Esophagus squamous epithelium (tissue), 5 donors: ENCODE measurements at places on chromosomes 1 and 21.
A peak's percentile ranks its signal among the peaks of the same experiment; 100 is the strongest.

- H3K4me1 ChIP-seq = no peaks in the 10 kb centered on the region
- no peaks in the 10 kb centered on the region for H3K27me3 ChIP-seq
- no peak overlapping the region for H3K4me3 ChIP-seq
- no peak for DNase-seq
- H3K27ac ChIP-seq = no peak overlapping the region
Observed at GRCh38 chr1:85343213-85343611, 66.8 kb upstream of the BCL10 start.

- no peak overlapping the region for H3K4me3 ChIP-seq
- no peak for DNase-seq
- no peaks in the 10 kb centered on the region for H3K4me1 ChIP-seq
- no peaks in the 10 kb centered on the region for H3K27me3 ChIP-seq
- H3K36me3 ChIP-seq = no peaks in the 10 kb centered on the region
- no peak overlapping the region for H3K27ac ChIP-seq
Observed at GRCh38 chr1:81111818-81112217, 688.9 kb upstream of the ADGRL2 start.

GRCh38 chr1:75234562-75234961 lies 100.4 kb downstream of the LHX8 start:
- no peaks in the 10 kb centered on the region for H3K27me3 ChIP-seq
- no peaks in the 10 kb centered on the region for H3K36me3 ChIP-seq
- no peak for DNase-seq
- no peak overlapping the region for H3K4me3 ChIP-seq
- no peak overlapping the region for H3K27ac ChIP-seq

DNA sequence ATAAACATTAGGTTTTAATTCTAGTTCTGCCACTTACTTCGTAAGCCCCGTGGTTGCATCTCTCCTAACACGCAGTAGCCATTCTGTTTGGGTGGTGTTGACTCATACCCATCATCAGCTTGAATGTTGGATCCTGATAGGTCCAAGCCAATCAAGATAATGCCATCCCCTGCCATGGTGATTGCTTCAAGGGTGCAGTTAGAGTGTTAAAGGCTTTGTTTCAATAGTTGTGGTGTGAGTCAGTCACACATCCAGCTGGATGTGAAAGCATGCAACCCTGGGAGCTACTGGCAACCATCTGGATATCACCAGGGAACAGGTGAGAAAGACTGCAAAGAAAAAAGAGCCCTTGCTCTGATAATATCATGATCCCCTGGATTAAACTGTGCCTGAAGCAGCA lies 69.1 kb downstream of the OMA1 start:
- DNase-seq = no peak
- H3K36me3 ChIP-seq = no peaks in the 10 kb centered on the region
- H3K27me3 ChIP-seq = no peaks in the 10 kb centered on the region
- H3K4me1 ChIP-seq = no peaks in the 10 kb centered on the region
- no peak overlapping the region for H3K27ac ChIP-seq

DNA sequence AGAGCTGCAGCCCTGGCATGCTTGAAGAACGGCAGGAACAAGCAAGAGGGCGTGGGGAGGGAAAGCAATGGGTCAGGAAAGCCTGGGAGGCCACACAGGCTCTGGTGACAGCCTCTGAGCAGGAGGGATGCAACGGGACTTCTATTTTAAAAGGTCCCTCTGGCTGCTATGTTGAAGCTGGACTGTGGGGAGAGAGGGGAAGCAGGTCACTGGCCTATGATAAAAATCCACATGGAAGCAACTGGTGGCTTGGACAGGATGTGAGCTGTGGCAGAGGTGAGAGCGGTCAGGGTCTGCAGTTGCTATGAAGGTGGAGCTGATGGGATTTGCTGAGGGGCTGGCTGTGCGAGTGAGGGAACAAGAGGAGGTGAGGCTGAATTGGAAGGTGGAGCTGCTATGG lies 11.2 kb downstream of the PADI1 start:
- no peaks in the 10 kb centered on the region for H3K27me3 ChIP-seq
- peaks cover 56% of the 10 kb centered on the region for H3K4me1 ChIP-seq
- H3K4me3 ChIP-seq = no peak overlapping the region

GRCh38 chr1:110130989-110131388 lies 18.7 kb downstream of the UBL4B start:
- H3K4me3 ChIP-seq = no peak overlapping the region
- H3K36me3 ChIP-seq = no peaks in the 10 kb centered on the region
- no peak overlapping the region for H3K27ac ChIP-seq
- H3K27me3 ChIP-seq = peaks cover 5% of the 10 kb centered on the region
- no peaks in the 10 kb centered on the region for H3K4me1 ChIP-seq

DNA sequence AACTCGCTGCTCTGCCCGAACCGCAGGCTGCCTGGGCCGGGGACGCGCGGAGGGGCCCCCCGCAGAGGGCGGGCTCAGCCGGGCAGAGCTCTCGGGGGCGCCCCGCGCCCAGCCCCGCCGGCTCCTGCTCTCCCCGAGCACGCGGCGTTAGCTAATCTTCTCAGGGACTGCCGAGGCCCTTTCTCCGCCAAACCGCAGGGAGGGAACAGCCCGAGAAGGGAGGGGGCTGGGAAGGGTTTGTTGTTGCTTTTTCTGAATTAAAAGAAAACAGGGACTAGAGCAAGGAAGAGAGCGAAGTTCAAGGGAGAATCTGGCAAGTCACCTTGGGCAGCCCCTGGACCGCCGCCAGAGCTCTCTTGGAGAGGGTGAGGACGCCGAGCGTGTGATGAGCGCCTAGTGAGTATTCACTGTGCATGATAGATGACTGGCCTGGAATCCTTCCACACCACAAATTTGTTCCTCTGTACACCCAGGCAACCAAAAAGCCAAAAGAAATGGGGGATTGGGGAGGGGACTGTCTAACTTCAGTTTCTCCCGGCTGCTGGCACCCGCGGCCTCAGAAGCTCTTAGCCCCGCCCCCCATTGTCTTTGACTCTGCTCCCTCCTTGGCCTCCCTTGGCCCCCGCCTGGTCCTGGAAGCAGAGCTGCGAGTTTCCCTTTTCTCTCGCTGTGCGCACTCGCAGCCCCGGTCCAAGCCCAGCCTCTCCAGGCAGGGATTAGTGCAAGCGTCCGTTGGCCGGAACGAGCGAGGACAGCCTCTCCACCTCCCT lies 19.7 kb upstream of the LMX1A start:
- H3K4me3 ChIP-seq = peak overlapping the region; percentile 11
- peaks cover 11% of the 10 kb centered on the region for H3K4me1 ChIP-seq
- no peaks in the 10 kb centered on the region for H3K27me3 ChIP-seq

- DNase-seq = no peak
- no peak overlapping the region for H3K4me3 ChIP-seq
- no peaks in the 10 kb centered on the region for H3K27me3 ChIP-seq
- H3K4me1 ChIP-seq = no peaks in the 10 kb centered on the region
- H3K36me3 ChIP-seq = no peaks in the 10 kb centered on the region
Observed at GRCh38 chr1:76840278-76840677, 27.0 kb upstream of the ST6GALNAC5 start.

- H3K4me1 ChIP-seq = peaks cover 11% of the 10 kb centered on the region
- no peaks in the 10 kb centered on the region for H3K36me3 ChIP-seq
- no peak overlapping the region for H3K4me3 ChIP-seq
- no peak for DNase-seq
- no peaks in the 10 kb centered on the region for H3K27me3 ChIP-seq
Observed at GRCh38 chr1:235852887-235853286, 13.8 kb downstream of the LYST start.

DNA sequence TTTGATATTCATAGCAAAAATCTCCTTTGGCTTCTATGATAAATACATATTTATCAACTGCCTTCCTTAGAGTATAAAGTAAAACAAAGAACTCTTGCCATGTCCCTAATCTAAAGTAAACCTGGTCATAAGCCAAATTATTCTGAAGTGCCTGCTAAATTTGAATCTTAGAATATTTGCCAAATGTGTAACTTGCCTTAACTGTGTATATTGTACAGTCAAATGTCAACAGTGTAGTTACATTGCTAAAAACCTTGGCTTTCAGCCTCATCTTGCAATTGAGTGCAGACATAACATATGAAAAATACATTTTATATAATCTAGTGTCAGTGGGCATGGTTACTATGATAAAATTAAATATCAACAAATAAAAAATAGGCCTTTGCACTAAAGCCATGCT lies 583.4 kb upstream of the ADAMTS5 start:
- DNase-seq = no peak
- no peaks in the 10 kb centered on the region for H3K4me1 ChIP-seq
- no peaks in the 10 kb centered on the region for H3K27me3 ChIP-seq

- DNase-seq = no peak
- H3K27ac ChIP-seq = no peak overlapping the region
- H3K27me3 ChIP-seq = no peaks in the 10 kb centered on the region
- H3K4me1 ChIP-seq = peaks cover 8% of the 10 kb centered on the region
Observed at GRCh38 chr1:214401666-214402065, 120.7 kb downstream of the SMYD2 start.

DNA sequence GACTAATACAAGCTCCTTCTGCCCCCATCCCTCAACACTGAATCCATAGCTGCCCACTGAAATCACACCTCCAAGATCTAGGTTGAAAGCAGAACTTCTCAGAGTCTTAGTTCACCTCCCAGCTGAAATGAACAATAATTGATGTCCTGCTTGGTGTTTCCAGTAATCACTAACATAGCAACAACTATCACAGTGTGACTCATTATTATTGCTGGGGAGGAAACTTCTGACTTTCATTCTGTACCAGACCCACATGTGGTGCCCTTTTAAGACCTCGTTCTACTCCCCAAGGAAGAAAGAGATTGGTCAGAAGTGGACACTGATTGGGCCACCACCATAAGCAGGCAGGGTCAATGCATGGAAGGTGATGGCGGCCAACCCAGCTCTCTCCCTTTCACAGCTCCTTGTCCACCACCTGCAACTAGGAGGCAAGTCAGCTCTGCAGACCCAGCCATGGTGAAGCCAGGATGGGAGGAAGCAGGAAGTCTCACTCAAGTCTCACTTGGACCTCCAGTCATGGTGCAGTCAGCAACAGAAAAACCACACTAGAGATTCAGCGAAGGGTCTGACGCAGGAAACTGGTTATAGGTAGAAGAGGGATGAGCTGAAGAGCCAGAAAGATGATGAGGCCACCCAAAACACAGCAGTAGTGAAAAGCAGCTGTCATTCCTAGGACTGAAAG lies 720.2 kb downstream of the PTPRU start:
- H3K27ac ChIP-seq = no peak overlapping the region
- H3K4me3 ChIP-seq = no peak overlapping the region
- no peaks in the 10 kb centered on the region for H3K4me1 ChIP-seq
- no peaks in the 10 kb centered on the region for H3K36me3 ChIP-seq
- no peaks in the 10 kb centered on the region for H3K27me3 ChIP-seq
- DNase-seq = no peak

- peaks cover 4% of the 10 kb centered on the region for H3K4me1 ChIP-seq
- no peak for DNase-seq
- peaks cover 73% of the 10 kb centered on the region for H3K36me3 ChIP-seq
- no peak overlapping the region for H3K4me3 ChIP-seq
Observed at GRCh38 chr1:33328817-33329216, 7.9 kb upstream of the A3GALT2 start.

GRCh38 chr1:18118491-18118890 lies 10.9 kb downstream of the IGSF21 start:
- H3K4me1 ChIP-seq = no peaks in the 10 kb centered on the region
- no peak overlapping the region for H3K4me3 ChIP-seq
- H3K27ac ChIP-seq = no peak overlapping the region
- no peak for DNase-seq

- no peak for DNase-seq
- peaks cover 17% of the 10 kb centered on the region for H3K4me1 ChIP-seq
- H3K36me3 ChIP-seq = no peaks in the 10 kb centered on the region
- no peaks in the 10 kb centered on the region for H3K27me3 ChIP-seq
- H3K27ac ChIP-seq = no peak overlapping the region
Observed at GRCh38 chr1:53143527-53143926, 1.1 kb upstream of the SLC1A7 start.

DNA sequence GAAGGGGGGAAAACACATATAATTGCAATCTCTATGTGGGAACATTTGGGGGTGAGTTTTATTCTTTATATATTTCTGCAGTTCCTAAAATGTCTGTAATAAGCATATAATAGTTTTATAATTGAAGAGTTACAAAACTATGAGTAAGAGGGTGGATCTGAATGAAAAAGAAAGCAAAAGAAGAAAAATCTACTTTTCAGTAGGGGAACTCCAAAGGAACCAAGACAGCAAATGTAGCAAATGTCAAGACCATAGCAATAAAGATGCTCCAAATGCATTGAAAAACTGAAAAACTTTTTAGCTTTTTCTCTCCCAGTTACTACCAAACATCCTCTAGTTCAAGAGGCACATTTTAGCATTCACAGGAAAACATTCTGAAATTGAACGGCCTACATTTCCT lies 434.8 kb downstream of the LMO4 start:
- no peak overlapping the region for H3K4me3 ChIP-seq
- no peaks in the 10 kb centered on the region for H3K36me3 ChIP-seq
- no peak for DNase-seq
- H3K27me3 ChIP-seq = no peaks in the 10 kb centered on the region

DNA sequence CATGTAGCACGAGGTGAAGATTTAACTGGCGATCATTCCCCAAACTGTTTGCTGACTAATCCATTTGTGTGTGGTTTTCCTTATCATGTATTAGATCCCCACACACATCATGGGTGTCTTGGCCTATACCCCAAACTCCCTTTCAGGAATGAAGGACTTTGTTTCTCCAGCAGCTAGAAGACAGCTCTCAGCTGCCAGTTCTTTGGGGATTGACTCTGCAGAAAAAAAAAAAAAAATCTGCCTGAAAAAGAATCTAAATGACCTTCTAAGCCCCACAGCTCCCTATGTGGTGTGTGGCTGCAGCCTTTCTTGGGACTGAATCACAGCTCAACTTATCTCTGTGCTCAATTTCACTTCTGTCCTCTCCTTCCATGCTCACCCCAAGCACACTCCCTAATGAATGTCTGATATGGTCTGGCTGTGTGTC lies 256.3 kb upstream of the DUSP10 start:
- no peak overlapping the region for H3K4me3 ChIP-seq
- DNase-seq = no peak
- H3K27me3 ChIP-seq = no peaks in the 10 kb centered on the region
- no peak overlapping the region for H3K27ac ChIP-seq
- no peaks in the 10 kb centered on the region for H3K4me1 ChIP-seq
- no peaks in the 10 kb centered on the region for H3K36me3 ChIP-seq

GRCh38 chr1:172969611-172970010 lies 81.1 kb downstream of the TNFSF18 start:
- H3K27ac ChIP-seq = peak overlapping the region; percentile 75
- H3K36me3 ChIP-seq = no peaks in the 10 kb centered on the region

DNA sequence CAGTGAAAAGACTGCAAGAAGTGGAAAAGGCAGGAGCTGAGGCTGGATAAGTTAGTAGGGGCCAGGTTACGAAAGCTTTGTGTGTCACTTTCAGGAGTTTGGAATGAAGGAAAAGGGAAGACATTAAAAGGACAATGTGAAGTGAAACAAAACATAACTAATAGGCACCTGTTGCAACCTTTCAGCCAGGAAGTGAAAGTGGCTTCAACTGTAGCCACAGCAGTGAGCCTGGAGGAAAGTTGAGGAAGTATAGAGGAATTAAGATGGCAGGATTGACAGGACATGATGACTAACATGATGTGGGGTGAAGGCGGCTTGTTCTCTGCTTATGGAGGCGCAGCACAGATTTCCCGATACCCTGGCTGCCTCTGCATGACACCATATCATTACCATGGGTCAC lies 68.9 kb downstream of the C4BPA start:
- H3K4me1 ChIP-seq = no peaks in the 10 kb centered on the region
- H3K27me3 ChIP-seq = no peaks in the 10 kb centered on the region
- DNase-seq = no peak
